ENCODE measurements at places on chromosomes 1 and 21.

GRCh38 chr1:202589190-202589930, 120.9 kb downstream of the SYT2 start:
- peak; percentile 82 for DNase-seq

DNA sequence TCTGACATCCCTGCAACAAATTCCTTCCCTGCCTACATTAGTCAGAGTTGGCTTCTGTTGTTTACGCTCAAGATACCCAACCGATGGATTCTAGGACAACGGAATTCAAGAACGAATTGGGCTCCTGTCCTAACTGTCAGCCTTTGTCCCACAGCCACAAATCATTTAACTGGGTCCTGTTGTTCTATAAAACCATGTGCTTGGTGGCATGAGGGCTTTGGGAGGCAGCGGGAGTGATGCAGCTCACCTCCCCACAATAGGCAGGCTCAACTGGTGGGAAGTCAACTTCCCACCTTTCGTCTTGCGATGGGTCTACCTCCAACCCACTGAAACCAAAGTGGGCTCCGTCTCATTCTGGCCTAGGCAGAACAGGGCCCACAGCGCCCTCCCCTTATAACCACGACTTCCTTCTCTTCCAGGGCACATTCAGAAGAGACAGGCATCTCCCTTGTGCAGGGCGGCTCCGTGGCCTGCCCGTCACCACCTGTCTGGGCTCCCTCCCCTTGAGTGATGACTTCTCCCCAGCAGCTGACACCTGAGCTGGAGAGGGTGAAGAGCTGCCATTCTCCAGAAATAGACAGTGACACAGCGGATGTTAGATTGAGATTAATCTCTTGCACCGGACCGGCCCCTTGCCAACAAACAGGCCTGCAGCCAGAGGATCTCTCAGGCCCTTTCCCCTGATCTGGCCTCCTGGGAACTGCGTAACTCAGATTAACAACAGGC, 26.5 kb downstream of the LRRC38 start:
- no peak for DNase-seq

DNA sequence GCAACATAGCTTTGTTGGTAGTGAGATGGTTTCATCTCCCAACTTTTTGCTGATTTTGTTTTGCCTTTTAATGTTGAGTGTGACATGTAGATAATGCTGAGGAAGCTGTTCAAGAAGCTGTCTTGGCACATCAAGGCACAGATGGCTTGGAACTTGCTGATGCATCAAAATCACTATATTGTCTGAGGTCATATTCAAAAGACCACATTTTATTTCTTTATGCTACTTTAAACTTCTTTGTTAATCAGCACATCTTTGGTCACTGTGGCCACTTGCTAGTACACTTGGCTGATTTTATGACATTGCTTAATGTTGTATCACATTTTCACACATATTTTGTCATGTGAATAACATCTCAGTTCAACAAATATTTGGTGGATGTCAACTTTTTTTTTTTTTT, 87.1 kb upstream of the BCL10 start:
- DNase-seq, result no peak

DNA sequence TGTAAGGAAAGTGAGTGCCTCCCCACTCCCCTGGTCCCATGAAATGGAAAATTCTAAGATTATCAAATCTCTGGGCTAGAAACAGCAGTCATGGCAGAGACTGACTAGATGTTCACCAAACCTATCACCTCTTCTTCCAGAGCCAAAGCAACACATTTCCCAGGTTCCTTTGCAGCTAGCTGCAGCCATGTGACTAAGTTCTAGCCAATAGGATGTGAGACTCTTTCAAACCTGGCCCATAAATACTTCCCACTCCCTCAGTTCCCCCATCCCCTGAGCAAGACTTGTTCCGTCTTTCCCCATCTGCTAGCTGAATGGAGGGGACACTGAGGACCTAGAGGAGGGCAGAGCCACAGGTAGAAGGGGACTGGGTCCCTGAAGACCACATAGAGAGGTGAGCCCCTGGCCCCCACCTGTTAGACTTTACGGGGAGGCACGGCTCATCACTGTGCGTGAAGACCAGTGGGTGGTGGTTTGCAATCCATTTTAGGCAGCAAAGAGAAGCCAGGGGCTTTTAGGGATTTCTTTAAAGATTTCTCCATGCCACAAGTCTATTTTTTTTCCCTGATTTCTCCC, 17.2 kb downstream of the FAM43B start:
- no peak for DNase-seq

DNA sequence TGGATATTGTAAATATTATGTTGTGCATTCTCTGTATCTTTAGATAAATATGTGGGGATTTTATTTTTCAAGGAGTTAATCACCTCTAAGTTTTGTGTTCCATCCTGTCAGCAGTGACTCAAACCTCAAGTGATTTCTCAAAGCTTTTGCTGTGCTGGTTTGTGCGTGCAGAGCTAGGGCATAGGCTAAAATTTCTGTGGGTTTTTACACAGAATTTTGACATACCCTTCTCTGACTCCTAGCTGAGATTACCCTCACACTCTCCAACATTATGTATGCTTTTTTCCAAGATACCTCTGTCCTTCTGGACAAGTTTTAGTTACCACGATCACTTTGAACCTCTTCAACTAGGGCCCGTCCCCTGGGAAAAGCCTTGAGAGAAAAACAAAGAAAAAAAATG, 384.9 kb downstream of the NCAM2 start:
- DNase-seq, result no peak

- DNase-seq, result no peak
These were observed 43.9 kb upstream of the C1orf174 start for GRCh38 chr1:3943806-3944577.

DNA sequence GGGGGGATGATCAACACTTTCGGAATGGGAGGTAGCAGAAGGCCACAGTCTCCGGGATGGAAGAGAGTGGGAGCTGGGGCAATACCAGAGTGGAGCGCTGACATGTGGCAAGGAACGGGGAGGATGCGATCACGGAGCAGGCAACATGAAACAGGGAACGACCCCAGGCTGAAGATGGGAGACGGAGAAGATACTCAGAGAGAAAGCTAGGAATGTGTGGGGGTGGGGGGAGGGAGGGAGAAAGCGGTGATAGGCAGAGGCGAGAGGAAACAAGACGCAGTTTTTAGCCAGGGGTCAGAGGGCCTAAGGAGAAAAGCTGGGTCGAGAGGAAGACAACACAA, 577 bp downstream of the RAB3GAP2 start:
- DNase-seq, result peak; percentile 25

- DNase-seq, result no peak
These were observed 28.4 kb upstream of the FHAD1 start for GRCh38 chr1:15218287-15219279.

- no peak for DNase-seq
These were observed 76.4 kb downstream of the TGFB2 start for GRCh38 chr1:218421531-218421930.

All from right renal cortex interstitium (tissue), 3 donors.